ENCODE measurements at places on chromosomes 3 and 15.

- DNase-seq, result no peak
These were observed 65.8 kb downstream of the MB21D2 start for GRCh38 chr3:192851821-192852372.

- no peak for DNase-seq
These were observed 25.4 kb upstream of the AVEN start for GRCh38 chr15:34064438-34064837.

- DNase-seq, result no peak
These were observed 4.7 kb downstream of the FOXL2 start for GRCh38 chr3:138942271-138942670.

DNA sequence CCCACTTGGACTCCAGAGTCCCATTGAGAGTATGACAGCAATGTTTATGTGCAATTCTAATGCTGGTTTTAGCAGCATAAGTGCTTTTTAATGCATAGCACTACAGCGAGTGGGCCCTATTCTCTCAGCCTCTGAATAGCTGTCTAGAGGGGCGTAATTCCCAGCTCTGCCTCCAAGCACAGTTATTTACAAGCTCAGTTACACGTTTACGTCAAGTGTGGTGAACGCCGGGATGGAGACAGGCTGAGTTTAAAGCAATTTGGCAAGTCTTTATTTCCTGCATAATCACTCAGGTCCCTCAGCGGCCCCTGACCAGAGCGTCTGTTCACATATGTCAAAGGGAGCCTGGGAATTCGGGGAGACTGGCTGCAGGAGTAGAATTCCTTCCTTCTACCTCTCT is 43.9 kb downstream of the SOX14 start:
- no peak for DNase-seq

DNA sequence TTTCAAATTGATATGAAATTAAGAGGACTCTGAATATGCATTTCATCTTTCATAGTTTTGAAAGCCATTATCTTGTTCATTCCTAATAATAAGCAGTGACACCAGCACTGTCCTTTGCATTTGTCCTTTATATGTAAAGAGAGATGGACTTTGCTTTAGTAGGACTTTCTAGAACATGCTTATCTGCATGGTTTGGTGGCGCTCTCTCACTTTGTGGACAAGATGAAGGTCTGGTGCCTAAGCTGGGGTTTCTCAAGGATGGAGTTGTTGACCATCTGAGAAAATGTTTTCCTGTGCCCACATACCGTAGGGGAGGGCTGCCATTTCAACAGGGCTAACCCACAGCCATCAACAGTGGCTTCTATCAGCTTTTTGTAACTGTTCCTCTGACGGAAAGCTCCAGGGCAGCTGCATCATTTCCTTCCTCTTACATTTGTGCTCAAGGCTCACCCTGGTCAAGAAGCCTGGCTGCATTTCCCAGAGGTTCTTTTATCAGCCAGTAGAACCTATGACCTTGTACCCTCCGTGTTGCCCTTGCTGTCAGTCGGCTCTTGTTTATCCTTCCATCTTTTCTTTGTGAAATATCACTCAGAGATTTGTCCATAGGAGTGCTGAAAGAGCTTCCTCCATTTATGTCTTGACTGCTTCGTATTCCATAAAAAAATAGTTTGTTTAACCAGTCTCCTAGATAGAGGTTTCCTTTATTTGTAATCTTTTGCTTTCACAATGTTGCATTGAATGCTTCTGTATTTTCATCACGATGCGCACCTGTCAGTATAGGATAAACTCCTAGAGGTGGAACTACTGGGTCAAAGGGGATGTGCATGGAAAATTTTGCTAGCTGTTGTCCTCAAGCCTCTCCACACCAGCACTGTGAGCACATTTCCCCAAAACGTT is 44.6 kb downstream of the ABHD2 start:
- no peak for DNase-seq

GRCh38 chr3:14324224-14324944 is 78.0 kb upstream of the SLC6A6 start:
- DNase-seq, result no peak

DNA sequence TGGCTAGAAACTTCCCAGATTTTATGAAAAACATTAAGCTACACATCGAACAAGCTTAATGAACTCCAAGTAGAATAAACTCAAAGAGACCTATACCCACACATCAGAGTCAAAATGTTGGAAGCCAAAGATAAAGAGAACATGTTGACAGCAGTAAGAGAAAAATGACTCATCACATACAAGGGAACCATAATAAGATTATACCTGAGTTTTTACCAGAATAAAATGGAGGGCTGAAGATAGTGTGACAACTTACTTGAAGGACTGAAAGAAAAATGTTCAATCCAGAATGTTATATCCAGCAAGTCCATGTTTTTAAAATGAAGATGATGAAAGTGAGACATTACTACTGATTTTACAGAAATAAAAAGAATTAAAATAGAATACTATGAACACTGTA is 22.8 kb downstream of the MYL3 start:
- no peak for DNase-seq

DNA sequence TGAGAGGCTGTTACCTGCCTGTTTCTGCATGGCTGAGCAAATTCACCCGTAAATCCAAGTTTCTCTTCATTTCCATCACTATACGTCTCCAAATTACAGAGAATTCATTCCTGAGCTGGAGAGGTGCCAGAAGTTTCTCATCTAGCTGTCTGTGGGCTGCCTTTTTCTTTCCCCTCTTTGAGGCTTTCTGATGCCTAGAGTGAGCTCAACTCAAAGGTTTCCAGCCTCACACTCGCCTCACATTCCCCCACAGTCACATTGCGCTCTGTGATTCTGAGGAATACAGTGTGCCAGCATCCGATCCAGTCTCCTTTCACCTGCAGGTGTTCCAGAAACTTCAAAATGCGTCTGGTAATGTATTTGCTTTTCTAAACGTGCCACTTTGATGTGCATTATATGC is 267.2 kb downstream of the MFSD1 start:
- no peak for DNase-seq

GRCh38 chr15:77292969-77293558 is 126.8 kb downstream of the PEAK1 start:
- no peak for DNase-seq

- DNase-seq, result no peak
These were observed 45.7 kb downstream of the MORC1 start for GRCh38 chr3:109072194-109072593.

GRCh38 chr3:106913111-106913698 is 464.0 kb upstream of the CCDC54 start:
- DNase-seq, result no peak

GRCh38 chr3:10474275-10474646 is 31.1 kb downstream of the ATP2B2 start:
- DNase-seq, result no peak

- no peak for DNase-seq
These were observed 25.8 kb upstream of the SCAANT1 start for GRCh38 chr3:63937661-63938651.

Measured in WERI-Rb-1 (cell line).